ENCODE measurements at places on chromosomes 7 and 10.

DNA sequence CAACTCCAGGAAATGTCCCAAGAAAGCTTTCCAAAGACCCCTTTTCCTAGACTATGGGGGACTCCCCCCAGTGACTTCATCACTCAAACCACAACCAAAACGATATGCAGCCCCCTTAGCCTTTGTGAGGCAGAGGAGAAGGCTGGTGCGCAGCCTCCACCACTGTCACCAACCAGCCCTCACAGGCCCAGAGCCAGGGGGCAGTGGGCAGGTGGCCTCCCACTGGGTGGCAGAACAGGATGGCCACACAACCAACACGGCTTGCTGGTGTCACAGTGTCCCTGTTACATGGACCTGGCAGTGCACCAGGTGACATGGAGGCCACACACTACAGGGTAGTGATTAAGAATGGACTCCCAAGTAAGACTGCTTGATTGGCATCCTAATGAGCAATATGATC is 172.0 kb downstream of the PLXNA4 start:
- DNase-seq = no peak

GRCh38 chr7:7895004-7895650 is 73.5 kb upstream of the GLCCI1 start:
- no peak for DNase-seq

DNA sequence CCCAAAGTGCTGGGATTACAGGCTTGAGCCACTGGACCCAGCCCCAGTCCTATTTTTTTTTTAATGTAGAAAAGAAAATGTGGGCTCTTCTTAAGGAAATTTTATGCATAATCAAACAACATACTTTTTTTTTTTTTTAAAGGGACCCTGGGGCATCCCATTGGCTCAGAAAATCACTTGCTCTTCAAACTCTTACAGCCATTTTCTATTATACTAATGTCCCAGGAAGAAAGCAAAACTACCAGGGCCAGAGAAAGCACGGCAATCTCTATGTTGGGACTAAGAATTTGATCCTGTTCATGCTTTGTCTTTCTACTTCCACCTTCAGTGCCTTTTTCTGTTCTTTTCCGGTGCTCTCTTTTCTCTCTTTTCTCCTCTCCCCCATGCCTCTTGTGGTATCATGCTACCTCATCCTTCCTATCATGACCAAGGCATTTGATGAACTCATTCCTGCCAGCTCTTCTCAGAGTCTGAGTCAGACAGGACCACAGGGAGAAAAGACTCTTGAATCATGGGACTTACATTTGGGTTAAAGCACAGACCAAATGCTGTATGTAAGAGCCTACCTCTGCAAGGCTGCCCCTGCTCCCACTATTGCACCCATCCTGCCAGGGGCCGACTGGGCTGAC is 76.4 kb upstream of the CCNY start:
- DNase-seq = peak; percentile 88

DNA sequence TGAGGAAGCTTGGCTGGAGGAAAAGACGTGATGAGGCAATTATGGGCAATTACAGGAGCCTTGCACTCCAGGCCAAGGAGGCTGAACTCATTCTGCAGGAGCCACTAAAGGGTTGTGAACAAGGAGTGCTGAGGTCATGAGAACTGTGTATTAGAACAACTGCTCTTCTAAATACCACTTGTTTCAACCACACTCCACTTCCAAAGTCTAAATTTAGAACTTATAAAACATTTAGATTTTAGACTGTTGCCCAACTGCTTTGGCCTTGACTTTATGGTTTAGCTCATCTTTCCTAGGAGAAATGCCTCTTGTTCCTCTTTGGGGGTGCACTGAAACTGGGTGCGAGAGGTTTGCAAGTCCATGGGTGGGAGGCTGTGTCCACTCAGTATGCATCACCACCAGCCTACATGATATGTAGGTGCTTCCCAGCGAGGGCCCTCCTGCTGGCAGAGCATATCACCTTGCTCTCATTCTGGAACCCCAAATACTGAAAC is 199.7 kb upstream of the AOAH start:
- no peak for DNase-seq

GRCh38 chr10:82914655-82915136 is 1039.7 kb downstream of the NRG3 start:
- no peak for DNase-seq

DNA sequence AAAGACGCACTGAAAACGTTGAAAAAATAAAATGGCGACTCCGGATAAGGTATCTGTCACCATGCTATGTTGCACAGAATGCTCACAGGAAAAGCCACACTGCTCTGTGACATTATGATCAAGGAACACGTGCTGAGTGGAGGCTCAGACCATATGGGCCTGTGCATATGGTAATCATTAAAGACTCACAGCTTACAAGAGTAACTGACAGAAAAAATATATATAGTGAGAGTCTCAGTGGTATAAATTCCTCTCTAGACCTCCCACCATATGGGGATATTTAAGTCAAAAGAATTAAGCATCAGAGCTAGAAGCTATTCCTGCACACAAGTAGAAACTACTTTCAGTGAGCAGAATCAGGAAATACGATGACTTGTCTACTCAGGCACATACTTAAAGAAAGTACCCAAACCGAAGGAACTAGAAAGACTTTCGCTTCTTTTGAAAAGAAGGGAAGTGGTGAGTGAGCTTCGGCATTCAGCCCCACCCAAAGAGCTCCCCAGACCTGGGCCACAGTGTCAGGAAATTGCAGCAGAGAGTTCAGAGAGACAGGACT is 65.1 kb upstream of the MPP7 start:
- DNase-seq = no peak

GRCh38 chr7:150435390-150436073 is 14.9 kb upstream of the GIMAP8 start:
- DNase-seq = no peak

DNA sequence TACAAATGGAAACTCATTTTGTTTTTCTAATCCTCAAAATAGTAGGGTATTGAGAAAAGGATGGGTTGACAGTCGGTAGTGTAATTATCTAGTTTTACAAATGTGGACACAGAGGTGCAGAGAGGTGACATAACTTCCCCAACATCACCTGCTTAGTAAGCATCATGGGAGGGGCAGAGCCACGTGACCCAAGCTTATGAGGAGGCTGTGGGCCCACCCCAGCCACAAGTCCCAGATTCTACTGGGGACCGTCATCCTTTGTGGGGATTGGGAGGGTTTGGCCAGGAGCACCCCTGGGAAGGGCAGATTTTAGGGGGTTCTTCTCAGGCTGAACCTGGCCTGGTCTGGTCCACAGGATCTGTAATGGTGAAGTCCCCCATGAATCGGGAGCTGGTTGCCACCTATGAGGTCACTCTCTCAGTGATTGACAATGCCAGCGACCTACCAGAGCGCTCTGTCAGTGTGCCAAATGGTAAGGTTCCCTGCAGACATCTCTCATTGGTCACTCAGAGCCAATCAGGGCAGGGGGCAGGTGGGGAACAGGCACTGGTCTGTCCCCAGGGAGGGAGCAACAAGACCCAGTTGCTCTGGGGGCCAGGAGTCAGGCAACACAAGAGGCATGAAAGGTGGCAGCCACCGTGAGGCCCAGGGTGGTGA is 23.6 kb upstream of the VSIR start:
- DNase-seq = no peak

DNA sequence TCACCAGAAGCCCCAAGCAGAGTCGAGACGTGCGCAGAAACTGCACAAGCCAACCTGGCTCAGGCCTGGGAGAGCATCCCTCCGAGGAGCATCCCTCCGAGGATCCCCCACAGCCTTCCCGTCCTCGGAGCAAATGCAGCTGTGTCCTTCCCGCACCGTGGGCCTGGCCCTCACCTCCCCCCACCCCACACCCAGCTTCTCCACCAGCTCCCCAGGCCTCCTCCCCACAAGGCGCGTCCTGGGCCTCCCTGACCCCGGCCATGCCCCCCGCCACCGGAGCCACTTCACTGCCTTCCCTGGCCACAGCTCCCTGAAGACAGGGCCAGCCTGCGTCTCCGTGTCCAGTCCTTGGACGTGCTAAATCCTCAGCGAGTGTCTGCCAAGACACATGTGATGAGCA is 60.6 kb downstream of the PTPRN2 start:
- no peak for DNase-seq

DNA sequence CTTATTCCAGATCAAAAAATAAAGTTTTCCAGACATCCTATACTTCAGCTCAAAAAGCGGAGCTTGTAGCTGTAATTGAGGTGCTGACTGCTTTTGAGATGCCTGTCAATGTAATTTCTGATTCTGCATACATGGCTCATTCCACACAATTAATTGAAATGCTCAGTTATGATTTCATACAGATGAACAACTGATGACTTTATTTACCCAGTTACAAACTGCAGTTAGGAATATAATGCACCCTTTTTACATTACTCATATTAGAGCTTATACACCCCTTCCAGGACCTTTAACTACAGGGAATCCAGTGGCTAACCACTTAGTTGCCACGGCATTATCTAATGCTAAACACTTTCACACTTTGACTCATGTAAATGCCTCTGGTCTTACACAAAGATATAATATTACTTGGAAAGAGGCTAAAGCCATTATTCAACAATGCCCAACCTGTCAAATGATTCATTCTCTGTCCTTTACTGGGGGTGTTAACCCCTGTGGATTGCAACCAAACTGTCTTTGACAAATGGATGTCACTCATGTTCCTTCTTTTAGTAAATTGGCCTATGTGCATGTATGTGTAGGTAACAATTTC is 147.3 kb downstream of the ZNF33B start:
- DNase-seq = peak; percentile 52

GRCh38 chr10:3401491-3401938 is 228.9 kb upstream of the PITRM1 start:
- DNase-seq = peak; percentile 45

GRCh38 chr7:40490603-40490924 is 355.8 kb downstream of the SUGCT start:
- DNase-seq = peak; percentile 62

GRCh38 chr10:520402-520787 is 169.1 kb downstream of the DIP2C start:
- DNase-seq = peak; percentile 13

- DNase-seq = no peak
Measured at GRCh38 chr10:58384095-58384494, 1.1 kb upstream of the TFAM start.

GRCh38 chr7:92135052-92135889 is 994 bp upstream of the CYP51A1 start:
- DNase-seq = peak; percentile 8

DNA sequence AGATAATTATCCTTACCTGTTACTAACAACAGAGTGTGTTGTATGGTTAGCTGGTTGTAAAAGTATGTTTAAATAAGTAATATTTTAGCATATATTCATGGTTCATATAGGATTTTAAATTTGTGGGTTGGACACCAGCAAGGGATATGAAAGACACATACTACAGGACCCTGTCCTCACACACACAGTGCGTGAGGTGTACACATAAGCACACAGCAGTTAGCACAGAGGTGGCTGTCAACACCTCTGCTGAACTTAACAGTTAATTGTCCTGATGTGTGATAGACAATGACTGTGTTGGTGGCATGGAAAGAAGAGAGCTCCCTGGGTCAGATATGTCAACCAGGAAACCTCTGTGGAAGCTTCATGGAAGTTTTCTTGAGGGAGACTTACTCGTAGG is 23.3 kb upstream of the NUP42 start:
- DNase-seq = no peak

- DNase-seq = no peak
Measured at GRCh38 chr7:18407385-18407784, 88.2 kb upstream of the HDAC9 start.

GRCh38 chr7:92647652-92648051 is 57.5 kb upstream of the FAM133B start:
- DNase-seq = no peak

DNA sequence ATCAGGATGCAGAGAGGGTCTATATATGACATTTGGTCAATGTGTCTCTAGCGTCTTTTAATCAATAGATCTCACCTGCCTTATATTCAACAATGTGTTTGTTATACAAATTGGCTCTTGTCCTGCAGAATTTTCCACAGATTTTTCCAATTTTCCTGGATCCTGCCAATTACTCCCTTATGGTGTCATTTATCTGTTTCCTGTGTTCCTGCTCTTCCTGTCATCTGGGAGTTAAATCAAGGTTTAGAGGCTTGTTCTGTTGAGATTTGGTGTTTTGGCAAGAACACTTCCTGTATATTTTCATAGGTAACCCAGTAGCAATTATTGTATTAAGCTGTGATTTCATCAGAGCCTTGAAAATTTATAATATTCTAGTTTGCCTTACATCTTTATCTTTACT is 8.8 kb upstream of the C10orf71 start:
- no peak for DNase-seq

DNA sequence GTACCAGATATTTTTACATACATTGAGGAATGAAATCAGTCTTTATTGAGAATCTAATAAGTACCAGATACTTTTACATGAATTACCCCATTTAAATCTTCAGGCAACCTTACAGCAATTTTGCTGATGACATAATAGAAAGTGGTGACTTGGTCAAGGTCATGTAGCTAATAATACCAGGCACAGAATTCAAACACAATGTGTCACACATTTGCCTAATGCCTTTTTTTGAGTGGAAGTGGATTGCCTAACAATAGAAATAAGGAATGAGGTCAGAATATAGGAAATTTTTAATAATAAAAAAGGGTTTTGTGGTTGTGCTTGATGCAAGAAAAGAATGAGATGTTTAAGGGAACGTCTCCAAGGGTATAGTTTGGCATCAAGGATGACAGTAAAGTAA is 466.6 kb upstream of the IGFBP3 start:
- DNase-seq = peak; percentile 84

GRCh38 chr10:71161425-71161824 is 50.9 kb upstream of the UNC5B start:
- no peak for DNase-seq

DNA sequence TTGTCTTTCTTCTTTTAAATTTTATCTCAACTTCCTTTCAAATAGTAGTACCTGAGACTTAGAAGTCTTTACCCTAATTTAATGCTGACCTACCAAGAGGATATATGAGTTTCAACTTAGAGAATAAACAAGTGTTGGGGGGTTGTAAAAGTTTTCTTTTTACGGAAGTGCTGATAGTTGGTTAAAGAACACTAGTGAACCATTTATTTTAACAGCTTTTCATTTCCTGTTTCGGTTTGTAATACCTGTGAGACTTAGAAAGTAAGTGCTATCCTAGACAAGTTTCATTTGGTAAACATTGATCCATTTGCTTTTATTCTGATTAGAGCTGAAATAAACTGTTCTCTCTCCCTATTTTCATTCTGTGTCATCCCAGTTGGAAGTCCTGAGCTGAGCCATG is 683.1 kb upstream of the SORCS1 start:
- DNase-seq = no peak

DNA sequence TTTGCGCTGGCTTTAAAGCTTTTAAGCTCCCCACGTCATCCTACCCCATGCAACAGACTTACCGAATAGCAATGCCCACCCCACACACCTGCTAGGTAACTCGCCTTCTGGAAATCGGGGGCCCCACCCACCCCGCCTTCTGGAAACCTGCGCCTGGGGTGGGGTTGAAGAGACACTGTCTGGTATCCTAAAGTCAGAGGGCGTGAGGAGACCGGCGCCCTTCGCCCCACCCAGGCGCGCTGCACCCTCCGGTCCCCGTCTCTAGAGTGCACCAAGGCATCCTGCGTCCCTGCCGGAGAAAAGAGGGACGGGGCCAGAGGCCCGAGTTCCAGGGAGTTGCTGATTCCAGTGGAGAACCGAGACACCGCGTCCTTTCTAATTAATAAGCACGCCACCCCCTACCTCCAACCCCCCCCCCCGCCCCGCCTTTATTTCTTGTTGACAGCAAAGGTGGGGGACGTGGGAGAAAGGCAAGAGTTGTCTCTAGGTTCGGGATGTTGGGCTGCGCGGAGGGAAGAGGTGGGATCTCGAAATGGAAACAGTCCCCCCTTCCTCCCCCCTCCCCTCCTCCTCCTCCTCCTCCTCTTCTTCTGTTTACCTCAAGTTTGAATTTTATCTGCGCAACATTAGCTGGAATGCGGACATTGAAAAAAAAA is 220.9 kb upstream of the MKLN1 start:
- no peak for DNase-seq

GRCh38 chr7:34165927-34166550 is 260.7 kb downstream of the BMPER start:
- DNase-seq = peak; percentile 62
